ENCODE measurements at places on chromosomes 7 and 10.

- DNase-seq: no peak
Observed at GRCh38 chr10:114326795-114327194, 77.5 kb downstream of the AFAP1L2 start.

GRCh38 chr10:129495698-129496097, 28.7 kb downstream of the MGMT start:
- DNase-seq: no peak

DNA sequence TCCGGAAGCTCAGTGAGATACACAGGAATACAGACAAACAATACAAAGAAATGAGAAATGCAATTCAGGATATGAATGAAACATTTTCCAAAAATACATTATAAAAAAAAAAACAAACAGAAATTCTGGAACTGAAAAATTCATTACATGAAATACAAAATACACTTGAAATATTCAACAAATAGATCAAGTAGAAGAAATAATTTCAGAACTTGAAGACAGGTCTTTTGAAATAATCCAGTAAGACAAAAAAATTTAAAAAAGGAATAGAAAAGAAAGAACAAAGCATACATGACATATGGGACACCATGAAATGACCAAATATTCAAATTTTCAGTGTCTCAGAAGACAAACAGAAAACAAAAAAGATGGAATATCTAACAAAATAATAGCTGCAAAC, 102.5 kb downstream of the ALOX5 start:
- no peak for DNase-seq

- DNase-seq: no peak
Observed at GRCh38 chr7:121305109-121305508, 23.7 kb upstream of the WNT16 start.

GRCh38 chr10:23069019-23069815, 26.2 kb upstream of the MSRB2 start:
- DNase-seq: no peak

All from iPS DF 19.7 (cell line).